HAP-1 (cell line): ENCODE measurements at places on chromosomes 11 and 22.

GRCh38 chr11:87444993-87445392, 407.3 kb downstream of the TMEM135 start:
- no peak for DNase-seq

DNA sequence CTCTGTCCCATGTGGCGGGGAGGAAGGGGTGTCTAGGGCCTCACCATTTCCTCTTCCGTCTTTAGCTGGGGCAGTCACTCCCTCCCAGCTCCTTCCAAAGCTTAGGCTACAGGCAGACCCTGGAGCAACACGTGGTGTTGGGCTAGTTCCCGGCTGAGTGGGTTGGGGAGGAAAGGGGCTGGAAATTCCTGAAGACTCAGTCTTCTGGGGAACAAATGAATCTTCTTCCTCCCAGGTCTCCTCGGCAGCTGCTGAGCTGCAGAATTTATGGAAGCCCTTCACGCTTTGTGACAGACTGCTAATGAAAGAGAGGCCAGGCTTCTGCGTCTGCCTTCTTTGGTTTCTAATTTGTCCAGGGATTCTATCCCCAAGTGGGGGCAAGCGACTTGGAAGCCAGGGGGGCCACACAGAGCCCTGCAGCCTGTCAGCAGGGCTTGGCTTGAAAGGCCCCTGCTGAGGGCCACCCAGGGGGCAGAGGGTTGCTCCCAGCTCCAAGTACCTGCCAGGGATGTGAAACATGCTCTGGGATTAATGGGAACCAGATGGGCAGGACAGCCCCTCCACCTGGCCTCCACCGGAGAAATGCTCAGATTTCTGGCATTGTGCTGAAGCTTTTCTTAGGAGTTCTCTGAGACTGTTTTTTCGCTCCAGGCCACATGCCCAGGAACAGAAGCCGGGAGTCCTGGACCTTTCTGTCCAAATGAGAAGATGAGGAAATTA, 123.1 kb downstream of the PKNOX2 start:
- DNase-seq, result no peak

DNA sequence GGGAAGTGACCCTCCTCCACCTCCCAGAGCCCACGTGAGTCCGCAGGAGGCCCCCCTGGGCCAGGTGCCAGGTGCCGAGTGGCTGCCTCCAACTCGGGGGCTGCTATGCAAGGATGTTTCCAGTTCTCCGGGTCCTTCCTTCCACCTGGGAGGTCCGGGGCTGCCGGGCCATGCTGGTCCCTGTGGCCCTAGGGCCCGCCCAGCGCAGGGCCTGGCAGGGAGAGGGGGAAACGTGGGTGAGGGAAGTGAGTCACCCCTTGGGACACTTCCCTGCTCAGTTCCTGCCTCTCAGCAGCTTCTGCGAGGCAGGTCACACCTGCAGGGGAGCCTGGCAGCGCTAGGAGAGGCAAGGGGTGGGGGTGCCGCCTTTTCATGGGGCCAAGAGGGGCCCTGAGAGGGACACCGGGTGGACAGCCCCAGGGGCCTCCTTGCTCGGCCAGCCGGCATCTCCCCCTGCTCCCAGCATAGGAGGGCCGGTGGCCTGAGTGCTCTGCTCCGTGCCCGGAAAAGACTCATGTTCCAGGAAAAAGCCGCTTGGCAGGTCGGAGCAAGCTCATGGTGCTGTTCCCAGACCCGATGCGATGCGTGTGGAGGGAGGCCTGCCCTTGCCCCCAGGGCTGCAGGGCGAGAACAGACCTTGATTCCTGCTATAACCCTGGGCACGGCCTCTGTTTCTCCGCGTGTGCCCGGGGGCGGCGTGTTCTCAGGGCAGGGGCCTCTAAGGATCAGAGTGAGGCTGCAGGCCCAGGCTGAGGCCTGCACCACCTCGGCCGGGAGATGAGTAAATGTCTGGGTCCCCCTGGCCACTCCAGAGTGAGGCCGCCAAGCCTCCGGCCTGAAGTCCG, 30.3 kb upstream of the WNT7B start:
- no peak for DNase-seq

- no peak for DNase-seq
Observed at GRCh38 chr22:33565580-33565995, 354.7 kb downstream of the LARGE1 start.

DNA sequence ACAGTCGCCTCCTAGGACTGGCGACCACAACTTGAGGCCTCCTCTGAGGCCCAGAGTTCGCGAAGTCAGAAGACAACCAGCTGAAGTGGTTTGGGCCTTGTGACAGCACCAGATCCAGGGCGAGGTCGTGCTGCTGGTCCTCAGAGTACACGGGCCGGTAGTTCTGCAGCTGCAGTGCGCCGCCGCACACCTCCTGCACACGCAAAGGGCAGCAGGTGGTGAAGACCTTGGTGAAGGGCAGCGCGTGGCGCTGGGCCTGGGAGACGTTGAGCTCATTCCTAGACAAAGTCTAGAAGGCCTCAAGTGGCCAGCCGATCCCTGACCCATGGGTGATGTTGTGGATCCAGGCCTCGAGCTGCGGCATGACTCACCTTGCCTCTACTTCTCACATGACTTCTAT, 18.2 kb downstream of the CD3E start:
- DNase-seq, result no peak

DNA sequence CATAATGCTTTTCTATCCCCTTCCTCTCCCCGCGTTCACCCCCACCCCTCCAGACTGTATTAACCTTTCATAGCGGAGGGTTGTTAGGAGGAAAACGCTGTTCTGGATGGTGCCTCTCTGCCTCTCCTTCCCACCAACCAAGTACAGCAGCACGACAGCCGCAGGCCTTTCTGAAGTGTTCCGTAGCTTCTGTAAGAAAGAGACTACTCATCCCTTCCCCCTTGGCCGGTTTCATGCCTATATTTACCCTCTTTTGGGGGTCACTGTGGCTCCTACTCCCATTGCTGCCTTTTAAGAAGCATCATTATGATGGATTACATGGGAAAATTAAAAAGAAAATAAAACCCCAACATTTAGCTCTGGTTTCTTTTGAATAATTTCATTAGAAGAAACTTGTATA, 46.5 kb downstream of the ZBTB16 start:
- no peak for DNase-seq

DNA sequence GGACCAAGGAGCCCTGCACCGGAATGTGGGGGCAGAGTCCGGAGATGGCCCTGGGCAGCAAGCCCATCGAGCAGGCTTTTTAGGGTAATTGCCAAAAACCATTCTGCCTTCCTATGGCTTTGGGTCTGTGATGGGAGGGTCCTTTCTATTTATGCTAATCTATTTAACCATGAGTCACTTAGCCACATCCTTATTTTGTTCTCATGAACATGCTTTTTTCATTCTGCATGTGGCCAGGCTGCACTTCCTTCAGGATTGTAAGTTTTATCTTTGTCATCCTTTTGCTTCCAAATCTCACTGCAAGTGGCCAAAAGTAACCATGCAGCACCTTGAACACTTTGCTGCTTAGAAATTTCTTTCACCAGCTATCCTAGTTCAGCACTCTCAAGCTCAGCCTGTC, 88.3 kb downstream of the EFCAB6 start:
- no peak for DNase-seq

DNA sequence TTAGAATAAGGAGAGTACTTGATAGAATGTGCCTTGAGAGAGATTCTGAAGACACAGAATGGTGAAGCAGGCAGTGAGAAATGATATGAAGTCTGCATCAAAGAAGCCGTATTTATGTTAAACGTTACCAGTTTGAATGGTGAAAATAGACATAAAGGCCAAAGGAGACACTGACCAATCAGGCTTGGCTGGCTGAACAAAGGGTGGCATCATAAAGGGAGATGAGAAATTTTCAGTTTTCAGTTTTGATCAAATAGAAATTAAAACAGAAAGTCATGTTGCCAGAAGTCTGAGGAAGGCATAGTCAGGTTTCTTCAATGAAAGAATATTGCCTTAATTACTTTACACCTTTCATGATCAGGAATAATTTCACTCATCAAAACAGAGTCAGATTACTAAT, 6.6 kb downstream of the OR51F1 start:
- DNase-seq, result no peak

DNA sequence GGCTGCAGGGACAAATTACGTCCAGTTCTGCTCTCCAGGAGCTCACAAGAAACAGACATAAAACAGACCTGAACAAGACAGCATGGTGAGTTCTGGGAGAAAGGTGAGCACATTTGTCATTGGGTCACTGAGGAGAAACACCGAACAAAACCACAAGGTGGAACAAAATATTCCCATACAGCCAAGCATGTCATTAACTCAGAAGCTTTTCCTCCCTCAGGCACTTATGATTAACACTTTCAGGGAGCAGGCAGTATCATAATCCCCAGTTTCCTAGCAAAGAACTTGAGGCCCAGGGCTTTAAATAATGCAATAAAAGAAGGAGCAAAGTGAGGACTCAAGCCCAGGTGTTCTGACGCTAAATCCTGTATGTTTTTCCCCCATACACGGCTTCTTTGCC, 43.0 kb downstream of the P4HA3 start:
- DNase-seq, result no peak

- DNase-seq, result no peak
Observed at GRCh38 chr11:11347592-11347991, 5.5 kb downstream of the CSNK2A3 start.

DNA sequence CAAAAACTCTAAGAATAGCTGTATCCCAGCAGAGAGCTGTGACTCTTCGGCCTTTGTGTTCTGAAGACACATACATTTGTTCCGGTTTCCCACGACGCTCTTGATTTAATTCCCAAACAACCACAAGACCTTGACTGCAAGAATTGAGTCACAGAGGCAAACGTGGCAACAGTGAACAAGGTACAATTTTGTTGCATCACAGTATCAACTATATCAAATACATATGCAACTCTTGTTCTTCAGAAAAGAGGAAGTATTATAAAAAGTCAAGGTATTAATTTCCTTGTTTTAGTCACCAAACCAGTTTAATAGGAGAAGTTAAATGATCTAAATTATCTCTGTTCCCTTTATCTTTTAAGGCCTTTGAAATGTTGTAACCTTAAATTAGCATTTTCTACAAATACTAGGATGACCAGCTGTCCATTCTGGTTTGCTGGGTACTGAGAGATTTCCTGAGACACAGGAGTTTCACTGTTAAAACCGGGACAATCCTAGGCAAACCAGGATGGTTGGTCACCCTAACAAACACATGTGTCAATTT, 11.1 kb downstream of the HPS5 start:
- no peak for DNase-seq

DNA sequence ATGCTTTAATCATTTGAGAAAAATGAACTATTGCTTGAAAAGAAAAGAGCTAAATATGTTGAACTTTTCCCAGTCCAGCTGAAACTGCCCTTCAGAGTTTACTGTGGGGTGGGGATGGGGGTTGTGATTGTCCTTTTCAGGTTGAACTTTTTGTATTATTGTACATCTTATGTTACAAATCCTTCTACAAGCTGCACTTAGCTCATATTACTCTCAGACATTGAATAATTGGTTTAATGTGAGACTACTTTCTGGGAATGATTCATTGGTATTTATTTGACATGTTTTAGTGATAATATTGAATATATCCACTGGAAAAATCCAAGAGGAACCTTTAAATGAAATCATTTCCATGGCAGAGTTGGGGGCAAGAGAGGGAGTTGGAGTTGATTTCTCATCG, 84.9 kb downstream of the ATXN10 start:
- no peak for DNase-seq

DNA sequence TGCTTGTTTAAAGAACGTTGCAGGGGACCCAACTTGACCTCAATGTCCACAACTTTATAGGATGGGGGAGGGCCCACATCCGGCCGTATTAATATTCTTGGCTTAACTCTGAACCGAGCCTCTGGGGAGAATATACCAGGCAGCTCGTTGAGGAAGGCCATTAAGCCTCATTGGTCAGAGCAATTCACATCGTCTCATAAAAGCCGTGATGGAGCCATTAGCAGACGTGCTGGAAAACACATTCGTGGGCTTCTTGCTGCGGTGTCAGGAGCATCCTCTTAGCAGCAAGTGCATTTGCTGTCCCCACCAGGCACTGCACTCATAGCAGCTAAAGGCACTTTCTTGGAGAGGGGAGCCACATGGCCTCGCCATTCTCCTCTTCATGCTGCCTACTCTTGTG, 14.9 kb downstream of the DSCAML1 start:
- no peak for DNase-seq

- no peak for DNase-seq
Observed at GRCh38 chr22:19239464-19239863, 52.1 kb downstream of the CLTCL1 start.

GRCh38 chr11:32088117-32088941, 2.5 kb upstream of the RCN1 start:
- DNase-seq, result peak; percentile 65

- no peak for DNase-seq
Observed at GRCh38 chr22:27466229-27466628, 335.3 kb downstream of the MN1 start.

GRCh38 chr11:115974703-115975102, 470.5 kb upstream of the CADM1 start:
- no peak for DNase-seq

DNA sequence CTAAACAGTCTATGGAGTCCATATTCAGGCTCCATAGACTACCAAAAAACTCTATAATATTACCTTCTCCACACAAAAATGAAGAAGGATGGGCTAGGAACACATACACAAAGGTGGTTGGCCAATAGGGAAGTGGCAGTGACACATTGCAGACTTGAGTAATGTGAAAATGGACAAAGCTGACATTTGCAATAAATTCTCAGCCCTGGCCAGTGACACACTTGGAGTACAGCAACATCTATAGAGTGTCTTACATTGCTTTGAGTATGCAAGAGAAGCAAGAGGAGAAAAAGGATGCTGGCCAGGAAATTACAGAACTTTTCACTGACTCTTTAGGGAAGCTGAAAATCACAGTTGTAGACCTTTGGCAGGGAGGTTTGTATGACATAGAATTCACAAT, 7.3 kb upstream of the OR52W1 start:
- no peak for DNase-seq

DNA sequence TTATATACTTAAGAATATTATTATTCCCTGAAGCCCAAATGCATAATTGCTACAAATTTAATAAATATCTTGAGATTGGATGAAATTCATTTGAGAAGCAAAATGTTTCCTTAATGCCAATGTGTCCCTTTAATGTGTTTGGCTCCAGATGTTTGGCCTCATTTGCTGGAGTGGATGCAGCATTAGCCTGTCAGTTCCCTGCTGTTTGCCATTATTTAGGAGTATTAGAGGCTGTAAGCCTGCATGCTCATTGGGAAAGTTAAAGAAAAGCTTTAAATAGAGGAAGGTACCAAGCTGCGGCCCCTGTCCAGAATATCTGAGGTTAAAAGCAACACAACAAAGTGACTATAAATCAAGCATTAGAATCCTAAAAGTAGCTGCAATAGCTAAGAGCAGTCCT, 54.8 kb upstream of the PITPNB start:
- DNase-seq, result no peak
